ENCODE measurements at places on chromosomes 13 and 19. TPM values are rescaled to one million over a fixed set of nuclear protein-coding genes. Genes with fewer than 3 reads are reported as not detected.

ZNF563 gene
- total RNA-seq: not detected

TGFB1 gene
- 151 TPM for total RNA-seq

GIPR gene
- total RNA-seq: 2.0 TPM

RGCC gene
- total RNA-seq: 11.8 TPM

ZNF525 gene
- 0.21 TPM for total RNA-seq

MISP3 gene
- 3.9 TPM for total RNA-seq

TPTE2 gene
- not detected for total RNA-seq

SLC25A15 gene
- 15.7 TPM for total RNA-seq

PNMA8B gene
- not detected for total RNA-seq

GPR12 gene
- not detected for total RNA-seq

SPTBN4 gene
- 0.67 TPM for total RNA-seq

ACP4 gene
- total RNA-seq: not detected

FCHO1 gene
- 18.8 TPM for total RNA-seq

LILRA6 gene
- total RNA-seq: 0.06 TPM

RNF17 gene
- not detected for total RNA-seq

PCDH17 gene
- not detected for total RNA-seq

INSL3 gene
- total RNA-seq: not detected

ZNF227 gene
- 10.0 TPM for total RNA-seq

STOML3 gene
- total RNA-seq: not detected

Data from A549 treated with AZD2906 at 1 μM for 4 hours (cell line).